Activated B cell treated with CpG ODN at 0.5 μM for 24 hours (primary cell): ENCODE measurements at places on chromosomes 6 and 20. TPM values are rescaled to one million over a fixed set of nuclear protein-coding genes. Genes with fewer than 3 reads are reported as not detected.

GRCh38 chr6:155284775-155285174, 21.0 kb downstream of the CLDN20 start:
- H3K27me3 ChIP-seq: no peaks in the 10 kb centered on the region
- no peaks in the 10 kb centered on the region for H3K4me1 ChIP-seq
- H3K27ac ChIP-seq: no peak overlapping the region
- peaks cover 70% of the 10 kb centered on the region for H3K36me3 ChIP-seq

GRCh38 chr6:12289933-12290820, at the start of gene EDN1:
EDN1 (plus strand) TSS chr6:12290361; CDS start chr6:12290630, 269 bp downstream.
- H3K4me1 ChIP-seq: peaks cover 15% of the 10 kb centered on the region
- H3K27me3 ChIP-seq: peaks cover 36% of the 10 kb centered on the region
- H3K27ac ChIP-seq: no peak within 1 kb of the TSS
- no peaks in the 10 kb centered on the region for H3K36me3 ChIP-seq

DNA sequence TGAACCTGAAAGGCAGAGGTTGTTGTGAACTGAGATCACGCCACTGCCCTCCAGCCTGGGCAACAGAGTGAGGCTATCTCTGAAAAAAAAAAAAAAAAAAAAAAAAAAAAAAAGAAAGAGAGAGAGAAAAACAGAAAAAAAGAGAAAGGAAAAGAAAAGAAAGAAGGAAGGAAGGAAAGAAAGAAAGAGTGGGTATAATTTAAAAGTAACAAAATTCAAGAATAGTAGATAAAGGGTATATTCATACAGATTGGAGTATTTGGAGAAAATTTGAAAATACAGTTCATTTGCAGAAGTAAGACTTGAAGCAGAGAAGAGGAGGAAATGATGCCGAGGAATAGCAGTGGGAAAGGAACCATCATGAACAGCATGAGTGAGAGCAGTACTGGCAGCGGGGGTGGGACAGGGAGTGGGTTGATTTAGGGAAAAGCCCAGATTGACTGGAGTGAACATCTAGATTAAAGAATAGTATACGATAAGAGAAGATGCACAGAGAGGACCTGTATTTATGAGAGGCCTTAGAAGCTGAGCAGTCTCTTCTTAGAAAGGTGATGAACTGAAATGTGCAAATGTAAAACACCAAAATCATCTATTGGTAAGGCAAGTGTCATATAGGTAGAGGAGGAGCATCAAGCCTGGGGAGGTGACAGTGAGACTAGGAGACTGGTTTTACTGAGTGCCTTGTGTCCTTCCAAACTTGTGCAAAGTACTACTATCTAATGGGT, 17.8 kb upstream of the HLA-DRB1 start:
- peaks cover 17% of the 10 kb centered on the region for H3K36me3 ChIP-seq
- H3K27ac ChIP-seq: no peak overlapping the region
- no peaks in the 10 kb centered on the region for H3K27me3 ChIP-seq
- no peak for DNase-seq
- H3K4me1 ChIP-seq: peaks cover 59% of the 10 kb centered on the region
- peak overlapping the region; percentile 69 for H3K4me3 ChIP-seq

GRCh38 chr6:145008715-145009114, 723.6 kb downstream of the UTRN start:
- H3K27me3 ChIP-seq: peaks cover 13% of the 10 kb centered on the region
- H3K27ac ChIP-seq: no peak overlapping the region
- no peak overlapping the region for H3K4me3 ChIP-seq
- no peak for DNase-seq
- no peaks in the 10 kb centered on the region for H3K36me3 ChIP-seq
- H3K4me1 ChIP-seq: no peaks in the 10 kb centered on the region

DNA sequence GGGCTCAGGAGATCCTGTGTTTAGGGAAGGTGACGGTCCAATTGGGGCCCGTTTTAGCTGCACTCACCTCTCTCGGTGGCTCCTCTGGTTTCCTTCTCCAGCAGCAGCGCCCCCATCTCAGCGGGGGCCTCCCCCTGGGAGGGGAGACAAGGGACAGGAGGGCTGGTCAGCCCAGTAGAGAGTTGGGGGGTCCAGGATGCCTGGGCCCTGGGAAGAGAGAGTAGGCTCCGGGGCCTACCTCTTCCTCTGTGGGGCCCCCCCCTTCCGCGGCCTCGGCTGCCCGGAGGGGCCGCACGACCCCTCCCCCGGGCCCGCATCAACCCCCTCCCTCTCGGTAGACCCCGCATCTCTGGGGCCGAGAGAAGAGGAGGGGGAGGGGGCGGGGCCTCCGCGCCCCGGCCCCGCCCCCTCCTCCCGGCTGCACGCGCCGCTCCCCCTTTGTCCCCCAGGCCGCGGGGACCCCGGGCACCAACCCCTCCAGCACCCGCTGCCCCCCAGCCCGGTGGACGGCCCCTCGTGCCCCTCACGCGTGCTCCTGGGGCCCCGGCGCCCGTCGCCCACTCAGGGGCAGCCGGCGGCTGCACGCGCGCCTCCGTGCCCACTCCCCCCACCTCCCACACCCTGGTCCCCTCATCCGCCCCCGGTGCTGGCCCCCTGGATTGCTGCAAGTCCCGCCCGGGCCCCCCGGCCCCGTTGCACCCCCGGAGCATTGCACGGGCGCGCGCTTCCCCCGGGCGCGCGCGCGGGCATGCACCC, 464 bp downstream of the EHMT2 start:
- peak overlapping the region; percentile 74 for H3K27ac ChIP-seq
- H3K27me3 ChIP-seq: no peaks in the 10 kb centered on the region
- H3K36me3 ChIP-seq: peaks cover 36% of the 10 kb centered on the region

GRCh38 chr6:144334150-144334708, 49.1 kb downstream of the UTRN start:
- peak; percentile 52 for DNase-seq
- H3K27ac ChIP-seq: peak overlapping the region; percentile 88
- no peaks in the 10 kb centered on the region for H3K27me3 ChIP-seq
- peaks cover 71% of the 10 kb centered on the region for H3K4me1 ChIP-seq

DNA sequence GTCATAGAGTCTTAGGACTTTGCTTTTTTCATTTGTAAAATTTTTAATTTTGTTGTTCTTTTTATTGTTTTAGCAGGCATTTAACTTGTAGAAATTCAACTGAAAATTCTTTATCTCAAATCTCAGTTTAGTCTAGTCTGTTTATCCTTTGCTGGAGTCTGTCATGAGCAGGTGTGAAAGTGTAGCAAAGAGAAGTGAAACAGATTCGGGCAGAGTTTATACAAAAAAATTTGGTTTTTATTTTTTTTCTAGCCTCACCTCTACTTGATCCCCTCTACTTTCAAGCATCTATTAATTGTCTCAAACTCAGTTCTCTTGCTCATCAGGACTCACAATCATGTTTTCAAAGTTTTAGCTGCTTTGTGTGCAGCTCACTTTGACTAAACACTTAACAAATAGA, 655.2 kb downstream of the HDGFL1 start:
- H3K4me3 ChIP-seq: no peak overlapping the region
- no peaks in the 10 kb centered on the region for H3K4me1 ChIP-seq
- H3K27me3 ChIP-seq: no peaks in the 10 kb centered on the region
- H3K36me3 ChIP-seq: no peaks in the 10 kb centered on the region
- no peak for DNase-seq
- H3K27ac ChIP-seq: no peak overlapping the region

DNA sequence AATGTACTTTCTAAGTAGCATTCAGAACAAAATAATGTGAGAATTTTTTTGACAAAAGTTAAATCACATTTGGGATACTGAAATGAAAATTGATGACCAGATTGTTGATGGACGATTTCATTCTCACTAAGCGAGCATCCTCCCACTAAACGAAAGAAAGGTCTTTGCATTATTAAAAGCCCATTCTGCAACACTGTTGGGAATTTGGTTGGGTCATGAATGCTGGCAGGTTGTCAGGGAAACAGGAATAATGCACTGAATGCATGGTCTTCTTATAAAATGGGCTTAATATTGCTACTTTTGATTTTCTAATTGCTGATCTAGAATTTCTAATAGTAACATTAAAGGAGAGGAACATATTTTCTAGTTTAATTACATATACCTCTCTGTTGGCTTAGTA, 229.8 kb downstream of the NKAIN2 start:
- H3K27ac ChIP-seq: no peak overlapping the region
- no peaks in the 10 kb centered on the region for H3K36me3 ChIP-seq
- H3K4me1 ChIP-seq: no peaks in the 10 kb centered on the region
- H3K4me3 ChIP-seq: no peak overlapping the region
- H3K27me3 ChIP-seq: no peaks in the 10 kb centered on the region

DNA sequence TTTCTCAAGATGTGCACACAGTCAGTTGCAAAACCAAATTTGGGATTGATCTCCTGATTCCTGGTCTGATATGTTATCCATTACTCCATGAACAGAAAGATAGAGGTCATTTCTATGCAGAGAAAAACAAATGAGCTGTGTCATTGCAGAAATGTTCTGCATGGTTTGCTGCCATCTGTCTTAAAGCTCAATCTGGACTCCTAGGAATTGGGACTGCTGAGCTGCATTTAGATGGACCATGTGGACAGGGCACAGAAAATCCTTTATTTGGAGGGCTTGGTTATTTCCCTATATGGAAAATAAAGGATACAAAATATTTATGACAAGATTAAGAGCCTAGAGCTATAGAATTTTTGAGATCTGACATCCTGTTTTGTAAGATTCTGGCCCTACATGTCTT, 91.3 kb downstream of the ADGRB3 start:
- no peaks in the 10 kb centered on the region for H3K36me3 ChIP-seq
- H3K27ac ChIP-seq: no peak overlapping the region
- no peaks in the 10 kb centered on the region for H3K27me3 ChIP-seq
- H3K4me1 ChIP-seq: no peaks in the 10 kb centered on the region

DNA sequence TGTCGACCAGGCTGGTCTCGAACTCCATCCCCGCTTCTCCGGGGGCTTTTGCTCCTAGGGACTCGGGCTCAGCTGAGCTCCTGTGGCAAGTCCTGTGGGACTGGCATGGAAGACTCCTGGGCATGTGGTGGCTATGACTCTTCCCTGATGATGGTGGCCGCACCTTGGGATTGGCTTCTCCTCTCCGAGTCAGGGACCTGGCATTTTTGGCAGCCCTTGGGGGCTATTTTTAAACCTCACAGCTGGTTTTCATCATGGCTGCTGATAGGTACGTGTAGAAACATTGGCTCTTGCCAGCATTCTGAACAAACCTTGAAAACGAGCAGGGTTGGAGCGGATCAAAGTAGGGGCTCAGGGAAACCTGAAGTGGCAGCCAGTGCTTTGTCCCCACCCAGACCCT, 54.1 kb downstream of the RBM38 start:
- no peaks in the 10 kb centered on the region for H3K27me3 ChIP-seq
- no peak for DNase-seq
- H3K27ac ChIP-seq: peak overlapping the region; percentile 41
- H3K4me3 ChIP-seq: no peak overlapping the region

DNA sequence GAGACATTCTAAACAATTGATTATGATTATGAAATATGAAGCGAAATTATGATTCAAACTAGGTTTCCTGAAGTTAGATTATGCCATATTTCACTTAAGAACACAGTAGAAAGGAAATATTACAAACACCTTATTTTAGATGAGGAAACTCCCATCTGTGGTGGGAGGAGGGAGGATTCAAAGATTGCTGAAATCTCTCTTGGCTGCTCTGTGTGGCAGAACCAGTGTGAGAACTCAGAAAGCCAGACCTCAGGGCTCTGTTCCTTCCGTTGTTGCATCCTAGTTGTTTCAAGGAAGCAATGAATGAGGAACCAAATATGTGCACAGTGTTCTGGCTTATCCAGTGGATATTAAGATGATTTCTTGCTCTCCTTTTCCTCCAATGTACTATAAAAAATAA, 2.1 kb downstream of the TAAR5 start:
- no peaks in the 10 kb centered on the region for H3K36me3 ChIP-seq
- no peaks in the 10 kb centered on the region for H3K4me1 ChIP-seq
- DNase-seq: no peak
- peaks cover 12% of the 10 kb centered on the region for H3K27me3 ChIP-seq
- H3K4me3 ChIP-seq: no peak overlapping the region

DNA sequence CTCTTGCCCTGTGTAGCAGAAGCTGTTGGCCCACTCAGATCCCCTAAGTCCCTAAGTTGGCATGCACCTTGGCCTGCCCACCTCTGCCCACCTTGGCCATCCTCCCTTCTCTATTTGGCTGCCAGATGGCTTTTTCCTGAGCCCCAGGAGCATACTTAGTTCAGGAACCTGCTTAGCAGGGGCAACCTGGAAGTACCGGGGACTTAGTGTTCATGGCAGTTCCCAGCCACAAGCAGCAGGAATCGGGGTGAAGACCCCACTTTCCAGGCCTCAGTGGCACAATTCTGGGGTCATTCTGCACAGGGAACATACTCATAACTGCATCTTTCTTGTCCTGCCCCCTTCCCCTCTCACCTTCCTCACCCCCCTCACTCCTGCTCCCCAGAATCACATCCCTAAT, 158.0 kb upstream of the PMEPA1 start:
- no peak overlapping the region for H3K27ac ChIP-seq
- DNase-seq: no peak
- peaks cover 57% of the 10 kb centered on the region for H3K27me3 ChIP-seq
- H3K4me1 ChIP-seq: no peaks in the 10 kb centered on the region
- H3K4me3 ChIP-seq: no peak overlapping the region

DNA sequence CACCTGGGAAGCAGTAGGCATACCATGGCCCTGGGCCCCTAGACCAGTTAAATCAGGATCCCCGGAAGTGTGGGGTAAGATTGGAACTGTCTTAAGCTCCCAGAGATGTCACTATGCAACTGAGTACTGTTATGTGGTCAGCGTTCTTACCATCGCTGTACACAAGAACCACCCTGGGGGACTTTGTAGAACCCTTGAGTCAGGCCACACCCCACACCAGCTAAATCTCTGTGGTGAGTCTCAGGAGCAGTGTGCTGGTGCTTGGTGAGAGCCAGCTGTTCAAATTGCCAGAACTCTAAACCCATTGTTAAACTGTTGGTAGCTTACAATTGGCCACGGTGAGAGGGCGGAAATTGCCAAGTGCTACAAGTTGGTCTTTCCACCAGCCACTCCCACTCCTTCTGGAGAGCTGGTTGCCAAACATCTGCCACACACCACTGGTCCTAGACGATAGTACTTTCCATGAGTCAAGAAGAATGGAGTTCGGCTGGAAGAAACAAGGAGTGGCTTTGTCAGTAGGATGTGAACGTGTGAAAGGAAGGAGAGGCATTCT, 80.5 kb upstream of the SYNDIG1 start:
- no peaks in the 10 kb centered on the region for H3K36me3 ChIP-seq
- no peaks in the 10 kb centered on the region for H3K27me3 ChIP-seq
- H3K27ac ChIP-seq: no peak overlapping the region
- no peak for DNase-seq
- no peak overlapping the region for H3K4me3 ChIP-seq

- peaks cover 22% of the 10 kb centered on the region for H3K27me3 ChIP-seq
- H3K4me1 ChIP-seq: no peaks in the 10 kb centered on the region
- H3K27ac ChIP-seq: no peak overlapping the region
- no peak for DNase-seq
Measured at GRCh38 chr6:100475554-100476320, 11.0 kb upstream of the SIM1 start.

The PSMG4 gene
- 28.7 and 29.9 TPM in 2 replicates for total RNA-seq

The PTCHD4 gene
- total RNA-seq: not detected in 2 replicates

The SNRPB gene
- 215 and 234 TPM in 2 replicates for total RNA-seq
